ENCODE measurements at places on chromosomes 4 and X.

- no peak for DNase-seq
Measured at GRCh38 chr4:107988763-107989035, 990 bp upstream of the HADH start.

- DNase-seq, result no peak
Measured at GRCh38 chrX:110241816-110242215, 76.1 kb downstream of the AMMECR1 start.

GRCh38 chr4:95181243-95181995, 367.4 kb downstream of the UNC5C start:
- DNase-seq, result no peak

GRCh38 chr4:156248917-156249316, 295.3 kb upstream of the CTSO start:
- no peak for DNase-seq

DNA sequence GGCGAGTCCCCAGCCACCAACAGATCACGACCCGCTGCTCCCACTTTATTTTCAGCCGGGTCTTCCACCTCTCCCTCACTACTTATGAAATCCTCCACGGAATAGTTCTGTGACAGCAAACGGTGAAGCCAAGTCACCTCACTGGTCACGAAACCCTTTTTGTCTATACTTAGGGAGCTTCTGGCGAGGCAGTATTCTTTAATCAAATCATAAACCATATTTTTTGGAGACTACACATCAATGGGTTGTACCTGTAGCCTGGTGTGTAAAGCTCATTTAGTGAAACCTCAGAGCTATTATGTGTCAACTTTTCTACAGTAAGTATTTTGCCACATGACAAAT, 809 bp upstream of the H2AZ1 start:
- DNase-seq, result no peak

DNA sequence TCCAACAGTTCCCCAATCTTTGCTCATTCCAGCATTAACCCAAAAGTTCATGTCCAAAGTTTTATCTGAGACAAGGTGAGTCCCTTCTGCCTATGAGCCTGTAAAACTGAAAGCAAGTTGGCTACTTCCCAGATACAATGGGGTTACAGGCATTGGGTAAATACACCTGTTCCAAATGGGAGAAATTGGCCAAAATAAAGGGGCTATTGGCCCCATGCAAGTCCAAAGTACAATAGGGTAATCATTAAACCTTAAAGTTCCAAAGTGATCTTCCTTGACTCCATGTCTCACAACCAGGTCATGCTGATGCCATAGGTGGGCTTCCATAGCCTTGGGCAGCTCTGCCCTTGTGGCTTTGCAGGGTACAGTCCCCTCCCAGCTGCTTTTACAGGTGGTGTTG, 511.7 kb upstream of the KLHL4 start:
- DNase-seq, result no peak

DNA sequence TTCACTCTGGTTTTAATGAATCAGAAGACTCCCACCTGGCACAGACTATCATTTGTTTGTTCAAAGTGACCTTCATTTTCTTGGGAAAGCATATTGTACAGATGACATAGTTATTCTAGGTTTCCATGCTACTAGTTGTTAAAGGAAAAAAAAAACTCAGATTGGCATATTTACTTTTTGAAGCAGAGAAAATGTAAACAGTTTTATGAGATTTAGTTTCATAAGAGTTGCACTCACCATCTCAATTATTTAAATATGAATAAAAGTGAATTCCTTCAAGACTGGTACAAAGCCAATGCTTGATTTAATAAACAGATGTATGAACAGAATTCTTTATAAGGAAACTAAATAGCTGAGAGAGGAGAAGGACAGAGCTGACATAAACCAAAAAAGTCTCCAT, 280.3 kb upstream of the UGT8 start:
- DNase-seq, result no peak

GRCh38 chrX:24259544-24260240, 54.2 kb downstream of the SUPT20HL2 start:
- DNase-seq, result no peak

DNA sequence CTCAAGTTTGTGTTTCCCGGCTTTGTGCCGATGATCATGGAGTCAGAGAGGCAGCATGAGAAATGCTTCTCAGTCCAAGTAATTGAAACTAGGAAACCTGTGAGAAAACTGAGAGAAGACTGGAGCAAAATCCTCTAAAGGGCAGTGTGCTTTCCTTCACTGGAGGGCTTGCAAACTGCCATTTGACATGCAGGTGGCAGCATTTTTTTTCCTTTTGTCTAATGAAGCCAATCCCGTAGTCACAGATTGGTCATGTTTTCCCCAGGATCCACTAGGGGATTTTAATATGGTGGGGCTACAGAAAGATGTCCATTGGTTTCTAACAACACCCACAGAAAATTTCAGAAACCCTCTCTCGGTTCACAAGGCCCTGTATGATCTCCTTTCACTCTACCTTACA, 117.4 kb upstream of the NUDT10 start:
- DNase-seq, result no peak

GRCh38 chr4:91087743-91088142, 960.5 kb downstream of the CCSER1 start:
- no peak for DNase-seq

DNA sequence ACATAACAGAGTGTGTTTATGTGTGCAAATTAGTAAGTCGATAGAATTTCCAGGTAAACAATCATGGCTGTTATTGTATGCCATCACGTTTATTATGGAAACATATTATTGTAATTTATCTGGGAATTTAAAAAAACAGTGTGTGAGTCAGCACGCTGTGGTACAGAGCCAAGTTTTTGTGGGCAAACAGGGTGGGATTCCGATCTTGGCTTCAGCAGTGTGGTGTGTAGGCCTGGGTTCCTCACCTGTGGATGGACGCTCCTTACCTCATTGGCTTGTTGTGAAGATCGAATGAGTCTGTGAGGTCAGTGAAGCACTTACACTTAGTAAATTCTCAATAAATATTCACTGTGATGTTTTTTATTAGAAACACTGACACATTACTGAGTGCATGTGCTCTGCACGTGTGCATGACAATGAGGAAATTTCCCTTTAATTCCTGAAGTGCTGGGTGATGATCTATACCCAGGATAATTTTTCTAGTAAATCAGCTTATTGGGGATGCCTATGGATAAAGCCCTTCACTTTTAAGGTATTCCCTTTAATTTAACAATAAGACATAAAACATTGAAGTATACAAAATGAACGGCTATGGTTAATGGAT, 36.4 kb downstream of the SLIT2 start:
- no peak for DNase-seq

DNA sequence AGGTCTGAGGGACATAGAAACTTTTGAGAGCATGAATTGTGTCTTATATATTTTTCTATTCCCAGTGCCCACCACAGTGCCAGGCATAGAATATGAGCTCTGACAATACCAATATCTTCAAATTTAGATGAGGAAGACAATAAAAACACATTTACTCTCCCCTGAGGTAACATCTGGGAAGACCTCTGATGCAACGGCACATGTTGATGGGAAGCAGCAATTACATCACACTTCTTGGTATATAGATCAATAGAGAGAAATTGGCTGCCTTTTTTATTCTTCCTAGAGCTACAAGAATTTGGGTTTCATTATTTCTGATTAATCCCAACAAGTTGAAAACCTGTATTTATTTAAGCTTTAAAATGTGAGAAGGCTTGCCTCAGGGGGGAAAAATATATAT, 67.4 kb upstream of the SMAD1 start:
- DNase-seq, result no peak

- DNase-seq, result no peak
Measured at GRCh38 chr4:28226962-28227361, 1366.3 kb downstream of the STIM2 start.

- DNase-seq, result no peak
Measured at GRCh38 chr4:10289538-10289906, 167.7 kb downstream of the ZNF518B start.

- DNase-seq, result no peak
Measured at GRCh38 chr4:131367441-131367840, 1781.7 kb upstream of the PCDH10 start.

- DNase-seq, result no peak
Measured at GRCh38 chr4:41448934-41449333, 89.0 kb upstream of the LIMCH1 start.

DNA sequence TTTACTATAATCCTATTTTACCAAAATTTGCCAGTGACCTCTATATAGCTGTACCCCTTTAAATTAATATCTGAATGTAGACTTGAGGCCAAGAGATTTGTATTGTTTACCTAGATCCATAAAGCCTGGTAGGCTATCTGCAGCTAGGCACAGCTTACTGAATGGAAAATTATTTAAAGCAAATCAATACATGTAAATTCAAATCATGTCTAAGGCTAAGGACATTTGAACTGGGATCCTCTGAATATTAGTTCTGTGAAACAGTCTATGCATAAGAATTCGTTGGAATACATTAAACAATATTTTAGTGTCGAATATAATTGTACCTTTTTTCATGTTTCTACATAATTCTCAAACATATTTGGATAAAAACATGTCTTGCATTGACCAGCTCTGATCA, 1.6 kb downstream of the UGT2A3 start:
- DNase-seq, result no peak

GRCh38 chr4:304969-305680, at the start of gene ZNF732:
TSS of gene ZNF732 (minus strand) at chr4:305474. CDS start at chr4:305310, 164 bp downstream.
- peak; percentile 31 for DNase-seq

GRCh38 chrX:119067023-119067739, 5.6 kb upstream of the CT47C1 start:
- DNase-seq, result peak; percentile 5
